ENCODE measurements at places on chromosomes 16 and 17.

- DNase-seq = no peak
Observed at GRCh38 chr16:86680162-86680561, 101.8 kb downstream of the FOXL1 start.

- no peak for DNase-seq
Observed at GRCh38 chr17:33228548-33228947, 64.5 kb downstream of the ASIC2 start.

GRCh38 chr16:78184238-78185183, 85.1 kb downstream of the WWOX start:
- DNase-seq = no peak

- no peak for DNase-seq
Observed at GRCh38 chr17:7835814-7836595, 2.0 kb downstream of the KDM6B start.

- DNase-seq = no peak
Observed at GRCh38 chr16:70777973-70778406, 23.0 kb downstream of the VAC14 start.

DNA sequence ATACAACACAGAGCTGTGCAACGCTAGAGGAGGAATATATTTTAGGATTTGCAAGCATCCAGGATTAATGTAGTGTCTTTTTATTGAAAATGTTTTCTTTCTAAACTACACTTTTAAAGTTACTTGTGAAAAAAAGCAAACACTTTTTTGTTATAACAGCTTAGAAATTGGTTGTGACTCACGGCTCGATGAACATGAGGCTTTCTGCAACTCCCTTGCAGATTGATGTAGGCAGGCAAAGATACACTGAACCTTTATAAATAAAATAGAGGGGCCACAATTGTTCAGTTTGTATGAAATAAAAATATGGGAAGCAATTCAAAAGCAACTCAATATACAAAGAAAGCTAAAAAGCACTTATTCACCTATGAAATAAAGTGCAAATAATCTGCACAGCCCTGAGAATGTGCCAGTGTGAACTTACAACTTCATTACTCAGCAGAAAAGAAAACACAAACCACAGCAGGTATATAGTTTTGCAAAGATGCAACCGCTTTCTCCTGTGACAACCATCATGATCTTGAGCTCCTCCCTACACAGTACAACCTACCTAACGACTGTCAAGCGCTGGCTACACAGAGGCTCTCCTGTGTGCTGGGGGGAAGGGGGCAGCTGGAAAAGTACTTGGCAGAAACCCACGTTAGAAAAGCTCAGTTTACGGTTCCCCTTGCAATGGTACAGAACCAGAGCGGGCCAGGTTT, 948 bp downstream of the LUC7L start:
- DNase-seq = no peak

DNA sequence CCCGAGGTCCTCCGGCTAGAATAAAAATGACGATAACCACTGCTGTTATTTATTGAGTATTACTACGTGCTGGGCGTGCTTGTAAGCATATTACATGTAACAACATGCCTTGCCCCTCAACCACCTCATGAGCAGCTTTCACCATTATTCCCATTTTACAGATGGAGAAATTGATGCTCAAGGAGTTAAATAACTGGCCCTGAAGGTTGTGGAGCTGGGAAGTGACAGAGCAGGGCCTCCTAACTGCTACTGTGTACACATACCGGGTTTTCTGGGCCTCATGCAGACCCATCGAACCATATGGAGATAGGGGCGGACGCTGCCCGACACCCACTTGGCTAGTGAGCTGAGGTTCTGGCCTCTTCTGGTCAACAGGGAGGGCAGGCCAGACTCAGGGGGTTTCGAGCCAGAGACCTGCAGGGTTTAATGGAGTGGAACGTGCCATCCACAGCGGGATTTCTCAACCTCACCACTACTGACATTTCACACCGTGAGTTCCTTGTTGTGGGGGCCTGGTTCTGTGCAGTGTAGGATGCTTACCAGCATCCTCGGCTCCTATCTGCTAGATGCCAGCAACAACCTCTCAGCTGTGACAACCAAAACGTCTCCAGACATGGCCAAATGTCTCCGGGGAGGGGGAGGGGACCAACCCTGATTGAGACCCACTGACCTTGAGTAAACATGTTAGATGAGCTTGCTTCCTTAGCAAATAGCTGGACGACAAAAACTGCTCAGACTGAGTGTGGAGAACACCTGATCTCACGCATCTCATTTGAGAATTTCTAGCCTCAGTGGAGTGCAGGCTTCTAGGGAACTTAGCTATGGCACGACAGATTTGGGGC, 432.0 kb downstream of the SLC39A11 start:
- DNase-seq = no peak

GRCh38 chr16:87305505-87306391, 11.4 kb downstream of the C16orf95 start:
- no peak for DNase-seq

- no peak for DNase-seq
Observed at GRCh38 chr17:51006601-51007000, 114.1 kb downstream of the SPAG9 start.

GRCh38 chr17:75300280-75300679, 11.0 kb upstream of the SLC25A19 start:
- DNase-seq = no peak

DNA sequence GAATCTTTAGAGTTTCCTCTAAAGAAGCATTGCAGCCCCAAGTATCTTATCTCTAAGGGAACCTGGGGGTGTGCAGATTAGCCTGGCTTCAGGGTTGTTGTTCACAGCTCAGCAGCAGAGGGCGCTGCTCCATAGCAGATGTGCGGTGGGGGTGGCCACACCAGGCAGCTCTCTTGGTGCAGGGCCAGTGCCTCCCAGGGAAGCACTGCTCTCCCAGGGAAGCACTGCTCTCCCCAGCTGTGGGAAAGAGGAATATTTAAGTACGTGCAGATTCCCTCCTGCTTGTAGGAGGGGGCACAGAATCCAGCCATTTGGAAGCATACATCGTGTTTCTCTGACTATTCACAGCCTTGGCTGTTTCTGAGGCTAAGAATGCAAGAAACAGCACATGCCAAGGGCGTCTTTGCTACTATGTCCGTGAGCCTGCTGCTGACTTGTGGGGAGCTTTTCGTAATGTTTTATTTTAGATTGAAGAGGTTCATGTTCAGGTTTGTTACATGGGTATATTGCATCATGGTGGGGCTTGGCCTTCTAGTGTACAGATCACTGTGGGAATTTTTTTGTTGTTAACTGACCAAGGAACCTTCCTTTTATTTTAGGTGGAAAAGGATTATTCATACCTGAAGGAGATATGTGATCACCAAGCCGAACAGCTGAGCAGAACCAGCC, 217.8 kb downstream of the SPECC1 start:
- peak; percentile 30 for DNase-seq

DNA sequence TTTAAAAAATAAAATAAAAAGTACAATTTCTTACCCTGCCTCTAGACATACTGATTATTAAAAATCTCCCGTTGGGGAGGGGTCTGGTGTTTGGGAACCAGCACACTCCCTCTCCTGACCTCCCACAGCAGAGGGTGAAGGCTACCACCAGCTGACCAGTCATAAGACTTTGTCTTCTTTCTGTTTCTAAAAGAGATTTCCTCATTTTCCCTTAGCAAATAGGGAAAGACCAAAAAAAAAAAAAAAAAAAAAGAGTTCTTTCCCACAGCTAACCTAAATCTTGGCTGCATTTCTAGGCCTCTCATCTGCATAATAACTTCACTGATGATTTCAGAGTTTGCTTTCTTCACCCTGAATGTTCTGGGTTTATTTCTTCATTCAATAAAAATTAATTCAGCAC, 30.3 kb downstream of the CDK5RAP3 start:
- no peak for DNase-seq

DNA sequence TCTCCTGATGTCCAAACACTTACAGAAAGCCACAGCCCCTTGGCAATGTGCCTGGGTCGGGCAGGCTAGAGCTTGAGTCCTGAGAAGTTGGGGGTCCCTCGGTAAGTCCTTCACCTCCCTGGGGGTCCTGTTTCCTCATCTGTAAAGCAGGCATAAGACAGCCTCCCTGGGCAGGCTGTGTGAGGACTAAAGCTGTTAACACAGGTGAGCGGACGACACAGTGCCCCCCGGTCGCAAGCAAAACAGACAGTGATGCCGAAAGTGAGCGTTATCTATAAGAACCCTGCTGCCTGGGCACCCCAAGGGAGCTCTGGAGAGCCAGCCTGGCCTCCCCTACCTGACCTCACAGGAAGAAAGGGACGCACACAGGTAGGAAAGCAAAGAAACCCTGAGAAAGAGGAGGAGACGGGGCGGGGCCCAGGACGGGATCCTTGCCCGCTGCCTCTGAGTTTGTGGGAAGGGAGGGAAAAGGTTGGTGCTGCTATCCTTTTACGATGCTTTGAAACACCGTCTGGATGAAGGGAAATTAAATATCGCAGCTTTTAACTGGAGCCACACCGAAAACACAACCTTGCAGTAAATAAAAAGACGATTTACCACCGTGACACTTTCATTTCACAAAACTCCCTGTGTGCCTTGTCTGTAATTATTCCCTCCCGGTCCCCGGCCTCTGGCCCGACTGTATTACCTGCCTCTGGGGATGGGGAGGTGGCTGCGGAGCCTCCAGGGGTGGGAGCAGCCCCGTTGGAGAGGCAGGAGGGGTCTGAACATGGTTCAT, 67.1 kb downstream of the ENGASE start:
- DNase-seq = no peak

DNA sequence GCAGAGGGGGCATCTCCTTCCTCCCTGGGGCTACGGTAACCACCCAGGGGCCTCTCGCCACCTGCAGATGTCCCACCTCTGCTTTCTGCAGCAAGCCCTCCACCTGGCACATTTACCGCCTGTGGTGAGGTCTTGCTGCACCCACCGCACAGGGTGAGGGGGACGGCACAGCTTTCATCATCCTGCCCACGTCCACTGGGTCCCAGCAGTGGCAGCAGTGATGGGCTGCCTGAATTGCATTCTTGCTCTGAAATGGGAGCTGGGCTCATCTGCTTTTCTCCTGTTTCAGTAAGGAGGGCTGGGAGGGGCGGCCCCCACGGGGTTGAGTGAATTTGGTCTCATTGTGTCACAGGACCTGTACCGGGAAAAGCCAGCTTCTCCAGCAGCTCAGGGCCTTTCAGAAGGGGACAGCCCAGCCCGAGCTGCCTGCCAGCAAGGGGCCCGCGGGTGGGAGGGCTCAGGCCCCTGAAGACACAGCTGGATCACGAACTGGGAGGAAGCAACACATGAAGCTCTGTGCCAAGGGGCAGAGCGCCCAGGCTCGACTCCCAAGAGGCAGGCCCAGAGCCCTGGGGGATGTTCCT, 12.7 kb downstream of the DNAAF8 start:
- DNase-seq = no peak

DNA sequence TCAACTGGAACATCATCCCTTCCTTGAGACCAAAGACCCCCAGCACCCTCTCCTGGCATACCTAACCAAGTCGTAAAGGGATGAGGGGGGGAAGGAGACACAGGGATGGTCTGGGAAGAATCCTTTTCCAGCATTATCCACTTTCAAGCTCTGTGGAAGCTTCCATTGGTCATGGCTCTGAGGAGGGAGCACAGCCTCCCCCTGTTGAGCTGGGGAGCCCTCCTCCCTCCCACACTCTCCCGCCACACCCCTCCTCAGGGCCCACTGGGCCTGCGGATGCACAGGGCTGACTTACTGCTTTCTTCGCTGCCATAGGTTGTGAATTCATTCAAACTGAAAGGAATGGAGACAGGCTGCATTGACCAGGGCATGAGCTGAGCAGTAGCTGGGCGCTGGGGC, 12.4 kb downstream of the CSF3 start:
- DNase-seq = no peak

- peak; percentile 40 for DNase-seq
Observed at GRCh38 chr17:63701868-63702720, 2.2 kb upstream of the LIMD2 start.

DNA sequence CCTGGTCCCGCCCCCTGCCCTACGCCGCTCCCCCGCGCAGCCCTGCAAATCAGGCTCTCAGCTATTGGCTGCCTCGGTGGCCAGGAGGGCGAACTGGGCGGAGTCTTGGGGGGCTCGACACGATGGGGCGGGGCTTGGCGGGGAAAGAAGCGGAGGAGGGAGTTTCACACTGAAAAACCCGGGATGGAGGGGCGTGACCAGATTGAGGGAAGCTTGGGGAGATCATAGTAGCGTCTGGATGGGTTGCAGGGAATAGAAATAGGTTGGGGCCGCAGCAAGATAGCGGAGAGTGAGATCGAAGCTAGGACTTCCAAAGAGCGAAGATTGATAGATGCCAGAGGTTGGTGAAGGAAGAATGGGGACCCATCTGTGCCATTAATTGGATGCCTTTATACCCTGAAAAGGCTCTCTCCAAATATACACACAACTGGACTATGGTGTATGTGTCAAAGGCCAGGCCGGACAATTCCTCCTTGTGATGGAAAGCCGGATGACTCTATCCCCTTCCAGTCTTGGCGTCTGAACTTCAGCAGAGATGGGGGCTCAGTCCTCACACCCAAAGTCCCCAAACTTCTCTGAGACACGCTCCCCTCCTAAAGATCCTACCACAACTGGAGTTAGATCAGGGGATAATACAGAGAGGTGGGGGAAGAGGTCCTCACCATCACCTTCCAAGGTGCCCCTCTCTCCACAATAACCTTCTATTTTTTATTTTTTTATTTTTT, 376 bp upstream of the STAC2 start:
- DNase-seq = no peak

All from stimulated activated naive B cell treated with anti-CD40 and anti-IgM and Interleukin-4, amounts not matched to agents 10 μg/mL and 1 μg/mL and 100 μg/mL, for 72 hours (primary cell).